Amygdala (tissue), 56 donors: ENCODE measurements at places on chromosomes 1 and 21.

GRCh38 chr1:207172321-207172720 lies 68.3 kb downstream of the C4BPA start:
- DNase-seq = no peak

- no peak for DNase-seq
Observed at GRCh38 chr1:65254320-65255034, 54.9 kb upstream of the DNAJC6 start.

DNA sequence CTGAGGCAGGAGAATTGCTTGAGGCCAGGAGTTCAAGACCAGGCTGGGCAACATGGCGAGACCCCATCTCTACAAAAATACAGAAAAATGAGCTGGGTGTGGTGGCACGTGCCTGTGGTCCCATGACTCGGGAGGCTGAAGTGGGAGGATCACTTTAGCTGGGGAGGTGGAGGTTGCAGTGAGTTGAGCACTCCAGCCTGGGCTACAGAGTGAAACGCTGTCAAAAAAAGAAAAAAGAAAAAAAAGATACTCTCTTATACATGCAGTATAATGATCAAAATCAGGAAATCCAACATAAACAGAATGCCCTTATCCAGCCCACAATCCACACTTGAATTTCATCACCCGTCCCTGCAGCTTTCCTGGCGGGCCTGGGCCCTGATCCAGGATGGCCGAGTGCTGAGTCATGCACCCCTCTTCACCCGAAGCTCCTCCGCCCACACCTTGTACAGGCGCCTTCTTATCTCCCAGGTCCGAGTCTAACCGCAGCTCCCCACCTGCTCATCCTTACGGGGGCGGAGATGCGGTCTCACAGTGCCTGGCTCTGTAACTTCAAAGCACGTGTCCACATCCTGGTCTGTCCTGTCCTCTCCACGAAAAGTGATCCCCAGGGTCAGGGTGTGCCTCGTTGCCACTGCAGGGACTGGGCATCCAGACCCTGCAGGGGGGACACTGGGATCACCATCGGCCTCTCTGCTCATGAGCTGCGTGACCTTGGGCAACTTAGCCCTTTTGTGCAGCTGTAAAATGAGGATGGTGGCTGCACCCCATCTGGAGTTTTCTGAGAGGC lies 120.2 kb upstream of the SLC45A1 start:
- no peak for DNase-seq

DNA sequence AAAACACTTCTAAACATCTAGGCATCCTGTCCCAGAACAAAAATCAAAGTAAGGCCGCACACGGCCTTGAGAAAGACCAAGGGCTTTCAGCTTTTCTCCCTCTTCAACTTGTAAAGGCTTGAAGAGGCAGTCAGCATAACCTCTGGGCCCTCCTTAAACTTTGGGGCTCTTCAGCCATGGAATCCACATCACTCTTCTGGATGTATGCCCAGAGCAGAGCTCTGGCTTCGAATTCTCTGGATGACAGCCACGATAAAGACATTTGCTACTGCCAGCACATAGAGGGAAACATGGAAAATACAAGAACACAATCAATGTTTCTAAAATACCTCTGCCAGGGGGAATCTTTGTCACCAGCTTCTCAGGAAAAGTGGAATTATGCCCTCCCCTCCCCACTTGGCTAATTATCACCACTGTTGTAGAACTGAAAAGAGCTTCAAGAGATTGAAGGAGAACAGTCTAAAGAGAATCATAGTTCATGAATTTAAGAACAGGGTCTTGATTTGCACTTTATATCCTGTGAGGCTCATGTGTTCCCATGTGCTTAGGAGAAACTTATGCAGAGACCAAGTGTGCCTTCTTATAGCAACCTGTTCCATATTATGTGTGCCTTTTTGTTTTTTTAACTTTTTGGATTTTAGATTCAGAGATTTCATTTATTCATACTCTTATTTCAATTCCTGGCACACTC lies 39.0 kb upstream of the DPT start:
- no peak for DNase-seq

- DNase-seq = no peak
Observed at GRCh38 chr1:61375082-61375880, 292.9 kb downstream of the NFIA start.

DNA sequence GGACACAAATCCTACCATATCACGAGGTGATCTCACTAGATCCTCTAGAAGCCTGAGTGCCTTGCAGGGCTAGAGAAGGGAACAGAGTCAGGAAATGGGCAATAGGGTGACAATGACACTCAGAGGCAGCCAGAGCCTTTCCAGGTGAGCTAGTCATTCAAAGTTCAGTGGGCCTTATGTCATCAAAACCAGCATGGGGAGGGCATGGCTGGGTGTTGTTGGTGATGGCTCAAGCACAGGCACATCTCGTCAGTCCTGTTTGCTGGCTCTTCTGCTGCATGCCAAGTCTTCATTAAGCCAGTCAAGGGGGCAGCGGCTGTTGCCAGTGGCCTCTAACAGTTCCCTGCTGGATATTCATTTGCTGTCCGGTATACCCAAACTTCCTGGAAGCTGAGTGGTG lies 99.6 kb upstream of the USP24 start:
- DNase-seq = no peak

- no peak for DNase-seq
Observed at GRCh38 chr1:212531796-212532195, 76.8 kb upstream of the ATF3 start.

GRCh38 chr1:206535853-206536188 lies 28.5 kb downstream of the RASSF5 start:
- DNase-seq = no peak

DNA sequence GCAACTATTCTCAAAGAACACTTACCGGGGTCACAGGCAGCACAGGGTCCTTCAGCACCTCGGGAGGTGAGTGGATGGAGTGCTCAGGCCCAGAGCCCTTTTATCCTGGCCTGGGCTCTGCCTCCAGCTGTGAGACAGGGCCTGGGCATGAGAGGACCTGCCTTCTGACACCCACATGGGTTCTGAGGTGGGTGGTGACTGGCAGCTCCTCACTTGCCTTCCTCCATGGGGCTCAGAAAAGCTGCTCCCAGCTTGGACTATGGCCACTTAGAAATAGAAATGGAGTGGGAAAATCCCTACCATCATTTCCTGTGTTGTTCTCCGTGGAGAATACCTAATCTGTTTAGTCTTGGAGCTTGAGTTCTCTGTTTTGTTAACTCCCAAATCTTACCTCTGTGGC lies at the start of gene LCE1C:
LCE1C (minus strand) TSS at position 76 of the 400 bp plus-strand sequence. CDS start 1,173 bp downstream, outside the sequence.
- DNase-seq = no peak

- no peak for DNase-seq
Observed at GRCh38 chr1:156537027-156537426, 35.3 kb downstream of the IQGAP3 start.

GRCh38 chr1:6922096-6922931 lies 137.1 kb downstream of the CAMTA1 start:
- DNase-seq = peak; percentile 66

DNA sequence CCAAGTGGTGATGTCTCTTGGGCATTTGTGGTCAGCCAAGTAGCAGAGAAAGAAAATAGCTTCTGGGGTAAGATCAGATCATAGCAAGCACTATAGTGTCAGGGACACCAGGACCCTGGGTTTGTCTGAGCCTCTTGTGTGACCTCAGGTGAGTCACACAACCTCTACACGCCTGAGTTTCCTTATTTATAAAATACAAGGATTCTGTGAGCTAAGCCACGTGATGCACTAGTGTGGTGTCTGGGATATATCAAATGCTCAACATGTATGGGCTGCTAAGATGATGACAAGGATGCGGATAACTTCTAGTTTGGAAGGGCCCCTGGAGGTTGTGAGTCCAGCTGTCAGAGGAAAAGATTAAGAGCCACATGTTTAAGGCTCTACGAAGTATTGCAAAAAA lies 24.5 kb upstream of the ZNF436 start:
- DNase-seq = no peak

DNA sequence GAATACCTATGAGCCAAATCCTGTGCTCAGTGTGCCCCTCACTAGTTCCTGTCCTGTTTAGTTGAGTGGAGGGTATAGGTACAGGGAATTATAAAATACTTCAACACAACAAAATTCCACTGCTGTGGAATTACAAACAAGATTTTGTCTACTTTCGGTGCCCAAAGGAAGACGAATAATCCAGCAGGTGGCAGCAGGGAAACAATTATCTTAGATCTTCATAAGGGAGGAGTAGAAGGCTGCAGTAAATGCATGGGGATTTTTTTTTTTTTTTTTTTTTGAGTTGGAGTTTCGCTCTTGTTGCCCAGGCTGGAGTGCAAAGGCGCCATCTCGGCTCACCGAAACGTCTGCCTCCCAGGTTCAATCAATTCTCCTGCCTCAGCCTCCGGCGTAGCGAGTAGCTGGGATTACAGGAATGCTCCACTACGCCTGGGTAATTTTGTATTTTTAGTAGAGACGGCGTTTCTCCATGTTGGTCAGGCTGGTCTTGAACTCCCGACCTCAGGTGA lies 2.0 kb upstream of the PIP5K1A start:
- peak; percentile 35 for DNase-seq

GRCh38 chr21:41816583-41817165 lies 49.8 kb upstream of the RIPK4 start:
- DNase-seq = peak; percentile 56

DNA sequence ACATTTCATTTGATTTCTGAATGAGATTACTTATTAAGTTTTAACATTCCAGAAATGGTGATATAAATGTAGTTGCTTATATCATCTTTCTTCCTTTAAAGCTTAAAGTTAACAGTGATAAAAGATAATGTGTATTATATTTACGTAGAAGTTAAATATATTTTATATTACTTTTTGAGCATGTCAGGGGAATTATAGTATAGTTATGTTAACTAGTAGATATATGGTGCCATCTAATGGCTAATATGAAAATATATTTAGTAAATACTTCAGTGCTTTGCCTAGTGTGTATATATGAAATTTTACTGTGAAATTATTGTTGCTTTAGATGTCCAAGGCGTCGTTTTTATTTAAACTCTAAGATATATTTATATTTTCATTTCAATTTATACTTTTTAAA lies 51.5 kb downstream of the SYT14 start:
- no peak for DNase-seq

- no peak for DNase-seq
Observed at GRCh38 chr1:73635021-73635420, 563.0 kb downstream of the LRRIQ3 start.

GRCh38 chr1:24657781-24658180 lies 14.7 kb downstream of the SRRM1 start:
- DNase-seq = no peak

- DNase-seq = no peak
Observed at GRCh38 chr1:170262276-170262939, 116.6 kb downstream of the NTMT2 start.

- no peak for DNase-seq
Observed at GRCh38 chr1:234925440-234926263, 203.0 kb downstream of the TOMM20 start.

DNA sequence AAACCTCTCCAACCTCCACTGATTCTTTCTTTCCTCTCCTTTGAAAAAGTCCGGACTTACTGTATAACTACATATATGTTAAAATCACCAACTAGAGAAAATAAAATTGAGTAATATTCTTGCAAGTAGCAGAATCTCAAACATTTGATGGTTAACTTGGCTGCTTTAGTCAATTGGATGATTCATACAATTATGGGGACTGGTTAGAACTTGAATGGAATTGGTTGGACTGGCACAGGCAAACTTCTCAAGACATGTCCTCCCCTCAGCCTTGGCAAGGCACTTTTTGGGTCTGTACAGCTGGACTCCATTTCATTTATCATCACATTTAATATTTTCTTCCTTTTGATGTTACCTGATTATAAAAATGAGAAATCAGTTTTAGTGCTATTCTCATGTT lies 6.5 kb downstream of the WLS start:
- no peak for DNase-seq

DNA sequence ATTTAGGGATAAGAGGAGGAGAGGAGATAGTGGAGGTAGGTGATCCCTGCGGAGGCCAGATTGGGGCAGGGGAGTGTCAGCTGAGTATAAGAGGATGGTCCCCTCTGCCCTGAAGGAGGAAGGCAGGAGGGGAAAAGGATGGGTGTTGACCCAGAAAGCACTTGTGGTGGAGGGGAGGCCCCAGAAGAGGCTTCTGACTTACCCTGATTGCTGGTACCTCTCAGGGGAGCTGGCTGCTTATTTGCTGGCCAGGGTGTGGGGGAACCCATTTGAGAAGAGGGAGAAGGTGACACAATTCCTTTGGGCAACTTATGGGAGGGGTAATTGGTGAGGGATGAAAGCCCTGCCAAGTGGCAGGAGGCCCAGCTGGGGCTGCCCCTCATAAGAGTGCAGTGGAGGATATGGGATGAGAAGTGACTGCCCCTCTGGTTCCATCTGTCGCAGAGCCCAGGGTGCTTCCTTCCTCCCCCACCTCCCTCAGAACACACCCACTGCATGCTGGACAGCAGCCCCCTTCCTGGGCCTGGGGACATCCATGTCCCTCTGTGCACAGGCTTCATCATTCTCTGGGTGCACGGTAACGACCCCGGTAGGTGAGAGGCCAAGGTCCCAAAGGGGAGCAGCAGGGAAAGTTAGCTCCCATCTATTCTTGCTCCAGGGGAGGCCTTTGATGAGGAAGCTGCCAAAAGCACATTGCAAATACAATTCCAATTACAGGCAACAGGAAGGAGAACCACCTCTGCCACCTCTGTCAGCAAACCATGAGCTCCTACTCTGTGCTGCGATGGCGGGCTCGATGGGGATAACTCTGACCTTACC lies 1.4 kb upstream of the PCSK9 start:
- DNase-seq = no peak

DNA sequence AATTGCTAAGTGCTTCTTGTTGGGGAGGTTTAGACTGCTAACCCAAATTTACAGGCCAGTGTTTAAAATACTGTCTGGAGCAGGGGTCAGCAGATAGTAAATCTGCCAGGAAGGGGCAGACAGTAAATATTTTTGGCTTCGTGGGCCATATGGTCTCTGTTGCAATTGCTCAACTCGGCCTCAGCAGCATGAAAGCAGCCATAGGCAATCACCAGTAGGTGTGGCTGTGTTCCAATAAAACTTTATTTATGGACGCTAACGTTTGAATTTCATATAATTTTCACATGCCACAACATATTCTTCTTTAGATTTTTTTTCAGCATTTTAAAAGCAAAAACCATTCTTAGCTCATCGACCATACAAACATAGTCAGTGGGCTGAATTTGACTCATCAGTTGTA lies 172.7 kb downstream of the BRINP2 start:
- no peak for DNase-seq

- DNase-seq = no peak
Observed at GRCh38 chr1:116911188-116911553, 1.5 kb downstream of the PTGFRN start.
